GM10248 (cell line): ENCODE measurements at places on chromosomes 3 and 15.

GRCh38 chr15:100766243-100767000 lies 113.2 kb upstream of the ALDH1A3 start:
- peak; percentile 10 for DNase-seq

DNA sequence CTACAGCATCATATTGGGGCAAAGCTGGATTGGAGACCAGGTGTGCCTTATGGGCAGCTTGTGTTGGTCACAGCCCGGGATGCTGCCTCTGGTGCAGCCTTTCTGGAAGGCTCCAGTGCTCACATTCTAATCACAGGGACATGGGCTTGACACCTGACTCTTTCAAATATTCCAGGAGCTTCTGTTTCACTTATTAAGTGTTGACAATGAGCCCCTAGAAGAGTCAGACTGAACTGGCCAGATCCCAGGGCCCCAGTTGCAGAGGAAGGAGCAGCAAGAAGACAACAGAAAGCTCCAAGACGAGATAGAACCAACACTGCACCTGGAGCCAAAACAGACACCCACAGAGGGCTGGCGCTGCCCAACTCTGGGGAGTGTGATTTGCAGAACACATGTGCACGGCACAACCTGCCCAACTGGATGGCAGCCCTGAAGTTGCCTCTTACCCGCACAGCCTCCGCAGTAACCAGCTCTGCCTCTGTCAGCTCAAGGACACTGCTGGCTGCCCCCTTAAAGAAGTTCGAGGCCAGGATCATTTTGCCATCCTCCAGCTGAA lies 30.3 kb downstream of the ALDH1L1 start:
- DNase-seq, result no peak

DNA sequence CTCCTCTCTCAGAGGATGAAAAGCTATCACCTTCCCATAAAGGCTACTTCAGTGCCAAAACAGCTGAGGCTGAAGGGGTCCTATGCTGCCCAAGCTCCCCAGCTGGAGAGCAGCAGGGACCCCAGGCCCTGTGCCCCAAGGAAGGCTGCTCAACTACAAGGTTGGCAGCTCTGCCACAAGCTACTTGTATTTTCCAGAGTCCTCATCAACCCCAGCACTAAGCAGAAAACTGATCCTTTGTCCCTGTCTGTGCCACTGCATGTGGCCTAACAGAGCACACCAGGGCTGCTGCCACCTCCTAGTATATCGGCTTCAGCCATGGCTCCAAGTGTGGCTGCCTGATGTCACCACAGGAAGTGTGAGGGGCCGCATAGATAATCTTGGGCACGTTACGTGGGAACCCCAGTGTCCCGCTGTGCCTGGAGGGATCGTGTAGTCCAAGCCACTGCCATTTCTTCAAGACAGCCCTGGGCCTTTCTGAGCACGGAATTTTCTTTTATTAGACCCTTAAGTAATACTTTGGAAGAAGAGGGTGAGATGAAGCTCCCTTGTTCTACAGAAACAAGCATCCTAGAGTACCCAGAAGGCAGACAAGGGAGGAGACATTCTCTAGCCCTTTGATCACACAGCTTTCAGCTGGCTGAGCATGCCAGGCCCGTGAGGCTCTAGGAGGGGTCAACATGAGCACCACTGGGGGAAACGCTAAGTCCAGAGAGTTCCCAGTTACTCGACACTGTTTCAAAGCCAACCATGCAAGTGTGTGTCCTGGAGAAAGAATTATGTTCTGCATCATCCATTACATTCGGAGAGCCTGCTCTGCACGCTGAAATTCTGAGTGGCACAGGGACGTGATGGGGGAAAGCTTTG lies 60.7 kb downstream of the CAPN7 start:
- no peak for DNase-seq

DNA sequence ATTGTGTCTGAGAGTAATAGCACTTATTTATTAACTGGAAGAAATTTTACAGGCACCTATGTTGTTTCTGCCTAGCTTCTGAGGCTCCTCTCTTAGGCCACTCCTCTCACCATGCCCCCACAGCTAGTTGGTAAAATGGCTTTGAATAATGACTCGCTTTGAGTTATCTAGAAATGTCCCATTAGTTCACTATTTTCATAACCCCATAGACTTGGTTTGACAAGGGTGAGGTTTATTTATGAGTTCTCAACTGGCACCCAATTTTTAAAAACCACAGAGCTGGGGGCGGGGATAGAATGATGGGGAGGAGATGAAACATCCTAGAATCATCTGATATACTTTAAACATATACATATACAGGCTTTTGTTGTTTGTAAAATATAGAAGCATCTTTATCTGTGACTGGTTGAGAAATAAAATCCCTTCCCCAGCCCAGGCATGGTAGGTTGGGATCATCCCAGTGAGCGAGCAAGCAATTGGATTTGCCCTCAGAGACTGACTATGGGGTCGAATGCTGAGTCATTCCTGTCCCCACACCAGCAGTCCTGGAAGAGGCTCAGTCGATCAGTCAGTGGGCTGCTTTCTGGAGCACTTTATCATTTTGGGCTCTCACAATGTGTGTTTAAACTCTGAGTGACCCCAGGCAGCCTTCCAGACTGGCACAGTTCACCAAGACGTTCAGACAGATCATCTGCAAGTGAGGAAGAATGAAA lies 60.2 kb upstream of the TSEN2 start:
- no peak for DNase-seq

DNA sequence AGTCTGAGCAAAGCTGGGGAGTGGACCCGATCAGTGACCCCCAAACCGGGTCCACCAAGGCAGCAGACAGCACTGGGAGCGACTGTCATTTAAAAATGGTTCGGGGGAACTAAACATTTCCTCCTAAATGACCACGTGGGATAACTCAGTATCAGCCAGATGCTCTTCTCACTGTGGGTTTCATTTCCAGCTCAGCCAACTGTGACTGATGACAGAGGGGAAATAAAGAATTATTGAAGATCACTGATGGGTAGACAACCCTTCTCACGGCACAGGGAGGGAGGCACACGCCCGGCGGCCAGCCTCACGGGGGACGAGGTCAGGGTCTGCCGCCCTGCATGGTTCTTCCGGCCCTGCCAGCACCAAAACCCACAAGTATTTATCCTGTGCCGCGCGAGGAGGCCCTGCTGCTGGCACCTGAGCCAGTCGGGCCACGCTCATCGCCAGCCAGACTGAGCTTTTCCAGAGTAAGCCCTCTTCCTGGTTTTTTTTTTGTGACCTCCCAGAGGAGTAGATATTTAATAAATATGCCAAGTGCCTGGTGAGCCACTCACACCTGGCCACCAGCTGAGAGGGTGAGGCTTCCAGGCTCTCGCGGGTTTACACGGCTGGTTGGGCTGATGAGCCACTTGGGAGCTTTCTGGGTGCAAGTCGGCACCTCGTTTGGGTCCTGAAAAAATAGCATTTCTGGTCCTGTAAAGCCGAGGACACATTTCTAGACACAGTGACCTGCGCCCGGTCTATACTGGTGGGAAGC lies 6.2 kb downstream of the MELTF start:
- DNase-seq, result peak; percentile 77

DNA sequence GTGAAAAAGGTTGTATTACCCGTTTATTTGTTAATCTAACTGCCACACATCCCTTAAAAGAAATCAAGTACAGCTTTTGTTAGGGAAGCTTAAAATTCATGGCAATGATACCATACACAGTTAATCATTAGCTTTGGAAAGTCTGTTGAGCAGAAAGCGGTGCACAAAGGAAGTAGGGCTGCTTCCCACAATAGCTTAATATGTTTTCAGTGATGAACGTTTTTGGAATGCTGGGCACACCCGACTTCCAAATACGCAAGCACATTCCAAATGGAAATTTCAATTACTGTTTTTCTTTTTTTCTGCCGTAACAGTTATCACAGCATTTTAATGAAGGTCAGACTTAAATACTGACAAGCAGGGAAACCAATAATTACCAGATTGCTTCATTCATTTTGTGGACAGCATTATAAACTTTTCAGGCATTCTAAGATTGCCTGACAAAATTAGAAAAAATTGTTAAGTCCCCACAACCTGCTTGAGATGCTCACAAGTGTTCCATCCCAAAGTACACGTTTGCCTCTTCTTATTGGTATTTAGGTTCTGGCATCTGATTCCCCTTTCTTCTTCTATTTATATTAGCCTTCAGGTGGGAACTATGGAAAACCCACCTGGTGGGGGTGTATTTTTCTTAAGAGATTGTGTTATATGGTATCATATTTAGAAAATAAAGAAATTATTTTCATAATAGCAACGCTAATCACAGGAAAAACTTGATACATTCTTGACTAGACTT lies 1.1 kb upstream of the ECT2 start:
- DNase-seq, result no peak

DNA sequence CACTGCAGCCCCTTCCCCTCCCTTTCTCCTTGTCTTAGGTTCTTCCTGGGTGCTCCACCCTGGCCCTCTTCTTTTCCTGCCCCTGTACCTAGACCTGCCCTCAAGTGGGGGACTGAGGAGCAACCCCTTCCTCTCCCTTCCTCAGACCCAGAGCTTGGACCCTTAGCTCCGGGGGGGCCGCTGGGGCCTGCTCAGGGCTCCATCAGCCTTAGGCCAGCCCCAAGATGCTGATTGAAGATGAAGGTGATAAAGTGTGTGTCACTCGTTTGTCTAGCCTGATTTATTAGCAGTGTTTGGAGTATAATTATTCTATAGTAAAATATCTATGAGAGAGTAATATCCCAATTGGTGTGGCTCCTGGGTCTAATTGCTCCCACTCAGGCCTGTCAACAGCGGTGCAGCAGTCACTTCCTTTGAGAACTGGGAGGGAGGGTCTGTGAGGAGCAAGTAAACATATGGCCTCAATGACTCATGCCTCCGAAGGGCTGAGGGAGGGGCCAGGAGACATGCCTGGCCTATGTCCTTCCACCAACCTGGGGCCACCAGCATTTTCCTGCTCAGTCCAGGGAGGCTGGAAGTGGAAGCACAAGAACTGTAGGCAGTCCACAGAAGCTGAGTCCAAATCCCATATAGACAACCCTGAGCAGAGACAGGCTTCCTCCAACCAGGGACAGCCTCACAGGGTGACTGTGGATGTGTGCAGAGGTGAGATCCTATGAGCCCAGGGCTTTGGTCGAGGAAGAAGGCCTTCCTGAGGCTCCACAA lies 123.2 kb downstream of the DNAJB8 start:
- no peak for DNase-seq

GRCh38 chr15:61654918-61655317 lies 405.3 kb downstream of the VPS13C start:
- DNase-seq, result no peak

DNA sequence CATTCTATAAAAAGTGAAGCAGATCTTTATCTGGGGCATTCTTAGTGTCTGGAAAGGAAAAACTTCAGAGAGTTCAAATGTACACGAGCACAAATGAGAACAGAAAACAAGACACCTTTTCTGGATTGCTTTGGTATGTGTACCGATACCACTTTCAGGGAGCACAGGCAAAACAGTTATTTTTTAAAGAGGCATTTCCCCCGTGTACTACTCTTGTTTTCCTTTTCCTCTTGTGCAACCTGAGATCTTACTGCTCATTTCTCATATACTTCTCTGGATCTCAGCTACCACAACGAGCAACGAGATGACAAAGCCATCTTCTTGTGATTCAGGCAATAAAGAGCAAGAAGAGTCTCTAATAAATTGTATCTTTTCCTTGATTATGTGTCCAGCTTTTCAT lies 463.6 kb downstream of the SHQ1 start:
- DNase-seq, result no peak

- no peak for DNase-seq
Measured at GRCh38 chr3:127524296-127524896, 66.1 kb downstream of the TPRA1 start.

GRCh38 chr3:170641510-170642236 lies 55.8 kb upstream of the SLC7A14 start:
- no peak for DNase-seq

- no peak for DNase-seq
Measured at GRCh38 chr15:47409038-47409437, 308.3 kb upstream of the SEMA6D start.

- DNase-seq, result no peak
Measured at GRCh38 chr3:60445446-60445845, 805.8 kb downstream of the FHIT start.

GRCh38 chr3:14646131-14646573 lies 5.4 kb upstream of the CCDC174 start:
- no peak for DNase-seq

DNA sequence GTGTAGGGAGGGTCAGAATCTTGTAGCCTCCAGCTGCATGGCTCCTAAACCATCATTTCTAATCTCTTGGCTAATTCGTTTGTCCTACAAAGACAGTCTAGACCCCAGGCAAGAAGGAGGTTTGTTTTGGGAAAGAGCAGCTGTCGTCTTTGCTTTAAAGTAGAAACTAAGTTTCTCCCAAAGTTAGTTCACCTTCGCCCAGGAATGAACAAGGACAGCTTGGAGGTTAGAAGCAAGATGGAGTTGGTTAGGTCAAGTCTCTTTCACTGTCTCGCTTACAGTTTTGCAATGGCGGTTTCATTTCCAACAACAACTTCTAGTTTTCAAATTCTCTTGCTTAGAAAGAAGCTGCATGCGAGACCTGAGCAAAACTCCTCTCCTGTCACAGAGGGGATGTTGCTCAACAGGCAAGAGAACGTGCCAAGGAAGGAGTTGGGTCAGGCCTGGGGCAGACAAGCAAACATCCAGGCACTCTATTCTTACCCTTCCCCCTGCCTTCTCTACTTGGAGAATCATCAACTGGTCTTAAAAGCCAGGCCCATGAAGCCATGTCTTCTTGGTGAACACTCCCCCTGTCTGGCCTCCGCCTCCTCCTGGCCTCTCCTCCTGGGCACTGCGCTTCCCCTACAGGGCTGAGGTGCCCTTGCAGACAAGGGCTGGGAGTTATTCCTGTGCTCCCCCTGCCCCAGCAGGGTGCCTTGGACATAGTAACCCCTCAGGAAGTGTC lies 57.6 kb downstream of the TMEM44 start:
- no peak for DNase-seq

GRCh38 chr3:27342267-27342666 lies 26.9 kb downstream of the NEK10 start:
- no peak for DNase-seq

- peak; percentile 22 for DNase-seq
Measured at GRCh38 chr3:53044711-53045517, 959 bp downstream of the SFMBT1 start.

DNA sequence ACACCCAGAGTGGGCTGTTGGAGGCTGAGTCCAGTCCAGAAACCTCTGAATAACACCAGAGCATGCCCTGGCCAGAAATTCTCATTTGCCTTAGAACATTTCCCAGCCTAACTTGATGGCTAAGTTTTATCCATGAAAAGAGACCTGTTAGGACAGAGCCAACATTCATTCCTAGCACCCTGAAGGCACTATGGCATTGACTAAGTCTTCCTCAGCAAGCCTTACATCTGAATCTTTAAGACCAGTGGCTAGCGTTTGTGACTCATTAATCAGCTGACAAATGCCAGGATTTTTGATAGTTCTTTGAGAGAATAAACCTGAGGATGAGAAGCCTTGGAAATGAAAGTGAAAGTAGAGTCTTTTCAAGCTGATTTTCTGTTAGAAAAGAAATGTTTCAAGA lies 1087.1 kb upstream of the ALCAM start:
- no peak for DNase-seq

GRCh38 chr15:83283138-83283812 lies 1.2 kb downstream of the BNC1 start:
- DNase-seq, result peak; percentile 15

- no peak for DNase-seq
Measured at GRCh38 chr3:32996048-32996754, 44.8 kb downstream of the CCR4 start.
